ENCODE measurements at places on chromosomes 7 and 10. TPM values are rescaled to one million over a fixed set of nuclear protein-coding genes. Genes with fewer than 3 reads are reported as not detected.
A peak's percentile ranks its signal among the peaks of the same experiment; 100 is the strongest.

The CAV2 gene
- total RNA-seq, result 0.37 TPM

The RHOBTB1 gene
- 21.5 TPM for total RNA-seq

The PPRC1 gene
- total RNA-seq, result 15.4 TPM

The NCF1 gene
- total RNA-seq, result not detected

The TRIM50 gene
- total RNA-seq, result not detected

The MACC1 gene
- total RNA-seq, result 7.2 TPM

The ANKRD26 gene
- total RNA-seq, result 16.8 TPM

- no peaks in the 10 kb centered on the region for H3K27me3 ChIP-seq
- H3K36me3 ChIP-seq, result no peaks in the 10 kb centered on the region
- no peak overlapping the region for H3K27ac ChIP-seq
- no peaks in the 10 kb centered on the region for H3K4me1 ChIP-seq
Measured at GRCh38 chr7:89777499-89777898, 376.8 kb upstream of the STEAP1 start.

GRCh38 chr10:101816376-101816775, 1.9 kb downstream of the OGA start:
- peaks cover 26% of the 10 kb centered on the region for H3K4me1 ChIP-seq
- peaks cover 9% of the 10 kb centered on the region for H3K36me3 ChIP-seq
- peak overlapping the region; percentile 94 for H3K4me3 ChIP-seq
- no peak for DNase-seq
- no peak overlapping the region for H3K27ac ChIP-seq
- no peaks in the 10 kb centered on the region for H3K27me3 ChIP-seq

- H3K4me1 ChIP-seq, result peaks cover 20% of the 10 kb centered on the region
- no peak overlapping the region for H3K4me3 ChIP-seq
- H3K27me3 ChIP-seq, result peaks cover 53% of the 10 kb centered on the region
- H3K36me3 ChIP-seq, result no peaks in the 10 kb centered on the region
Measured at GRCh38 chr10:132039371-132039770, 26.4 kb upstream of the JAKMIP3 start.

GRCh38 chr10:113041841-113042750, 92.0 kb downstream of the TCF7L2 start:
- no peaks in the 10 kb centered on the region for H3K27me3 ChIP-seq
- H3K36me3 ChIP-seq, result no peaks in the 10 kb centered on the region
- H3K27ac ChIP-seq, result no peak overlapping the region
- peaks cover 46% of the 10 kb centered on the region for H3K4me1 ChIP-seq

DNA sequence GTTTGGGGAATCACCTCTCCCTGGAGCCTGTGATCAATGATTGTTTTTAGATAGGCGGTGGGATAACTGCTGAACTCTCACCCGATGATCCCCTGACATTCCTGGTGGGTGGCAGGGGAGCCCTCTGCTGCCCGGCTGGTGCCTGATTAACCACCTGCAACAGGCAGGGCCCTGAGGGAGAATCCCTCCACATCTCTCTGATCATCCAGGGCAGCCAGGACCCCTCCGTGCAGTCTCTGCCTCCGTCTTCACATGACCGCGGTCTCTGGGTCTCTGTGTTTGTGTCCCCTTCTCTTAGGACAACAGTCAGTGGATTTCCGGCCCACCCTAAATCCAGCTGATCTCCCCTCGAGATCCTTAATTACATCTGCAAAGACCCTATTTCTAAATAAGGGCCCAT, 17.4 kb downstream of the CALML5 start:
- H3K27ac ChIP-seq, result no peak overlapping the region
- H3K27me3 ChIP-seq, result no peaks in the 10 kb centered on the region
- DNase-seq, result no peak
- H3K4me3 ChIP-seq, result no peak overlapping the region
- H3K36me3 ChIP-seq, result no peaks in the 10 kb centered on the region

GRCh38 chr10:28587970-28588290, 55.0 kb downstream of the WAC start:
- H3K27me3 ChIP-seq, result no peaks in the 10 kb centered on the region
- H3K36me3 ChIP-seq, result peaks cover 43% of the 10 kb centered on the region
- H3K4me3 ChIP-seq, result no peak overlapping the region
- no peak for DNase-seq

DNA sequence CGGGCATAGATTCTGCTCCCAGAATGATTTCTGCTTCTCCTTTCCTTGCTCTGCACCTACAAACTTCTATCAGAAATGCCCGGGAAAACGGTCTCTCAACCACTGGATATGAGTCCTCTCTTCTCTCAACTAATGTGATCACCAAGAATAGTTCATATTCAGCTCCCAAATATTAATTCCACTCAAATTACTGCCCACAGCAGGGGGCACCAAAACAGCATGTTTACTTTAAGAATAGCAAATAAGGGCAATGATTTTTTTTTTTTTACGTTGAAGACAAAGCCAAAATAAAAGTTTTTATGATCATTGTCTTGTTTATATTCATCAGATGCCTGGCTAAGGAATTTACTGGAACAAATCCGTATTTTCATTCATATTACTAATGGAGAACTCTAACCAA, 94.9 kb upstream of the PRSS1 start:
- H3K27me3 ChIP-seq, result no peaks in the 10 kb centered on the region
- H3K4me1 ChIP-seq, result peaks cover 4% of the 10 kb centered on the region

DNA sequence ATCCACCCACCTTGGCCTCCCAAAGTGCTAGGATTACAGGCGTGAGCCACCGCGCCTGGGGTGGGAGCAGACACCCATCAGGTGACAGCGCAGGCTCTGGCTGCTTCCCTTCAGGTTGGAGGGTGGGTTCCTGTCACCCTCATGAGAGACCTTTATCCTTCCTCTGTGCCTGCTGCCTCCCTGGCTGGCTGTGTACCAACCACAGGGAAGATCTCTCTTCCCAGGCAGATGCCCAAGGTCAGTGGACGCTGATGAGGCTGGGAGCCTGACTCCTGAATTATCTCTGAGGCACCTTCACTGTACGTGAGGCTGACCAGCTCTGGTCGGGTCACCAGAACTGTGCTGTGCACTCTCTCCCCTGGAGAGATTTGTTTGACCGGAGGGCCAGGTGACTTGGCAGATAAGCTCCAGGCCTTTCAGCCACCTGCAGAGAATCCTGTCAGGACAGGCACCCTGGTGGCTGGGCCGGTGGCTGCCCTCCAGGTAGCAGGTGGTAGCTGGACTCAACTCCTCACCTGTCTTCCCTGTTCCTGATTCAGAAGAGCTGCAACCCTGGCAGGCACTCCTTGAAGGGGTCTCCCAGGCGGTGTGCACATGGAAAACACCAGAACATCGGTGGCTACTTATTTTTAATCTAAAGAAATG, 251.9 kb downstream of the GLRX3 start:
- H3K36me3 ChIP-seq, result no peaks in the 10 kb centered on the region
- H3K4me1 ChIP-seq, result no peaks in the 10 kb centered on the region
- no peak overlapping the region for H3K27ac ChIP-seq
- DNase-seq, result no peak
- no peaks in the 10 kb centered on the region for H3K27me3 ChIP-seq
- no peak overlapping the region for H3K4me3 ChIP-seq

- H3K4me1 ChIP-seq, result peaks cover 10% of the 10 kb centered on the region
- no peaks in the 10 kb centered on the region for H3K36me3 ChIP-seq
- no peaks in the 10 kb centered on the region for H3K27me3 ChIP-seq
- H3K27ac ChIP-seq, result peak overlapping the region; percentile 71
Measured at GRCh38 chr10:72219235-72219814, 3.2 kb upstream of the ASCC1 start.

DNA sequence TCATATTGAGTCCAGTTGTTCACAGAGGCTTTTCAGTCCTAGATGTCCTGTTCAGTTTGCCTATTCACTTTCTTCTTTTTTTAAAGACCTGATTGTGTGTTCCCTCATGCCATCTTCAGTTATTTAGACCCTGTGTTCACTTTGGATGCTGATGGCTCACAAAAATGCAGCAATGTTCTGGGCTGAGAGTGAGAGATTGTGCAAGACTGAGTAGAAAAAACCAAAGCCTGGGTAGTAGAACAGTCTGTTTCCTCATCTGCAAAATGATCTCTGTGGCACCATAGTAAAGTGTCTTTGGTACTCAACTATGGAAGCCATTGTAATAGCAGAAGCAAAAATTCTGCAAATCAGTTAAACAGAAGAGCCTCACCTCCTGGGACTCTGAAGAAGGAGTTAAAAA, 43.2 kb downstream of the AKR1B1 start:
- H3K27me3 ChIP-seq, result no peaks in the 10 kb centered on the region
- no peak overlapping the region for H3K27ac ChIP-seq
- no peaks in the 10 kb centered on the region for H3K36me3 ChIP-seq
- H3K4me3 ChIP-seq, result no peak overlapping the region
- H3K4me1 ChIP-seq, result no peaks in the 10 kb centered on the region
- DNase-seq, result no peak

DNA sequence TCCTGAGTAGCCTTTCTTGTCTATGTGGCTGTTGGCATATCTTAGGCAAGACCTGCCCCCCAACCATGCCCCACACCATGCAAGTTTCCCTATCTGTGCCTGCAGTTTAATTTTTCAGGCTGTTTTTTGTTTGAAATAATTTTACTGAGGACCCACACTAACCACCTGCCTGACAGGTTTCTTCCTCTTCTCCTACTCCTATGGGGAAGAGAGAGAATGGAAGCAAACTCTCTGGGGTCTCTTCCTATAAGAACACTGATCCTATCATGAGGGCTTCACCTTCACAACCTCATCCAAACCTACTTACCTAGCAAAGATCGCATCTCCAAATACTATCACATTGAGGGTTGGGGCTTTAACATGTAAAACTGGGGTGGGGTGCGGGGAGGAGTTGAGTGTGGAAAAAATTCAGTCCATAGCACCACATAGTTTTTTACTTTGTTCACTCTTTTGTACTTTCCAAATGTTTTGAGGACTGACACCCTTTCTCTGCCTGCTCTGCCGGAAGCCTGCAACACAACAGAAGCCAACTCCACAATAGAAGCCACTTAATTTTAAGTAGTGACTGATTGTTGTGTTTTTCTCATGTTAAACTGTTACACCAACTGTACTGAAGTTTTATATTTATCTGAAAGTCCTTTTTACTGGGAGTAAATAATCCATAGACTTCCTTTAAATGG, 67.2 kb upstream of the CSTF2T start:
- H3K27ac ChIP-seq, result no peak overlapping the region
- H3K36me3 ChIP-seq, result no peaks in the 10 kb centered on the region

DNA sequence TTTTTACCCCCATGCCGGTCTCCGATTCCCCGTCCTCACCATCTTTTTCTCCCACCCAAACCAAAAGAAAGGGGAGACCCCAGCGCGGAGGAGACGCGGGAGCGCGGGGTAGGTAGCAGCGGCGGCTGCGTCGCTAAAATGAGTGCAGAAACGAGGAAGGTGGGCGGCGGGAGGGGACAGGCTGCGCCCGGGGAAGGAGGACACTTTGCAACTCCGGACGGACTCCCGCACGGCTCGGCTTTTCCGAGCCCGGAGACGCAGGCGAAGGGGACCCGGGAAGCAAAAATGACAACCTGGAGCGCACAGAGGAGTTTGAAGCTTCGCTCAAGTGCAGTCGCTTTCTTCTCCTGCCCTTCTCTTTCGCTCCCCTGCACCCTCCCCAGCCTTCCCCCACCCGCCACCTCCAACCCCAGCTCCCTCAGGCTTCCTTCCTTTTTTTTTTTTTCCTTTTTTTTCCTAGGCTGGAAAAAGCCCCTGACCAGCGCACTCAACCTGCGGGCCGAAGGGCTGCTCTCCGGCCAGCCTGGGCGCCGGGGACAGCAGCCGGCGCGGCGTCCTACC, 453 bp downstream of the SFMBT2 start:
- H3K4me3 ChIP-seq, result peak overlapping the region; percentile 68
- H3K4me1 ChIP-seq, result peaks cover 24% of the 10 kb centered on the region
- H3K27me3 ChIP-seq, result peaks cover 93% of the 10 kb centered on the region
- DNase-seq, result peak; percentile 67

DNA sequence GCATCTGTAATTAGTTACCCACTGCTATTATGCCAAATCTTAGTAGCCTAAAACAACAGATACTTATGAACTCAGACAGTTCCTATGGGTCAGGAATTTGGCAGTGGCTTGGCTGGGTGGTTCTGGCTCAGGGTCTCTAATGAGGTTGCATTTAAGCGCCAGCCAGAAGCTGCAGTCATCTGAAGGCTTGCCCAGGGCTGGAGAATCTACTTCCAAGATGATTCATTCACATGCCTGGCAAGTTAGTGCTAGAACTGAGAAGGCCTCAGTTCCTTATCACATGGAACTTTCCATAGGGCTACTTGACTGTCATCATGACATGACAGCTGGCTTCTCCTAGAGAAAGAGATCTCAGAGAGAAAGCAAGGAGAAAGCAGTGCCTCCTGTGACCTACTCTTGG, 121.3 kb downstream of the AVL9 start:
- DNase-seq, result no peak
- no peak overlapping the region for H3K27ac ChIP-seq
- H3K4me3 ChIP-seq, result no peak overlapping the region
- H3K27me3 ChIP-seq, result no peaks in the 10 kb centered on the region
- H3K4me1 ChIP-seq, result no peaks in the 10 kb centered on the region
- H3K36me3 ChIP-seq, result no peaks in the 10 kb centered on the region

DNA sequence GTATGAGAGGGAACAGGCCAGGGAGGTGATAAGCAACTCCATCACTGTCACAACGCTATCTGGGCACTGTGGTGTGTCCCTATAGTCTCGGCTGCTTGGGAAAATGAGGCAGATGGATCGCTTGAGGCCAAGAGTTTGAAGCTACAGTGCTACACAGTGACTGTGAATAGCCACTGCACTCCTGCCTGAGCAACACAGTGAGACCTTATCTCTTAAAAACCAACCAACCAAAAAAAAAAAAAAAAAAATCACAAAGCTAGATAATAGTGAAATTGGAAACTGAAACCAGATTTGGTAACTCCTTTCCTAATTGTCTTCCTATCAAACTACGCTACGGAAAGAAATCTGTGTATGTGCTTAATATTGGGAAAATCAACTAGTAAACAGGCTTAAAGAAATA, 14.1 kb downstream of the MICU1 start:
- H3K4me1 ChIP-seq, result no peaks in the 10 kb centered on the region
- H3K27ac ChIP-seq, result no peak overlapping the region
- H3K27me3 ChIP-seq, result no peaks in the 10 kb centered on the region
- H3K4me3 ChIP-seq, result no peak overlapping the region
- H3K36me3 ChIP-seq, result no peaks in the 10 kb centered on the region

- H3K27me3 ChIP-seq, result no peaks in the 10 kb centered on the region
- no peak overlapping the region for H3K4me3 ChIP-seq
- peaks cover 2% of the 10 kb centered on the region for H3K4me1 ChIP-seq
- H3K36me3 ChIP-seq, result no peaks in the 10 kb centered on the region
- H3K27ac ChIP-seq, result no peak overlapping the region
Measured at GRCh38 chr7:134021836-134022235, 105.3 kb upstream of the LRGUK start.

DNA sequence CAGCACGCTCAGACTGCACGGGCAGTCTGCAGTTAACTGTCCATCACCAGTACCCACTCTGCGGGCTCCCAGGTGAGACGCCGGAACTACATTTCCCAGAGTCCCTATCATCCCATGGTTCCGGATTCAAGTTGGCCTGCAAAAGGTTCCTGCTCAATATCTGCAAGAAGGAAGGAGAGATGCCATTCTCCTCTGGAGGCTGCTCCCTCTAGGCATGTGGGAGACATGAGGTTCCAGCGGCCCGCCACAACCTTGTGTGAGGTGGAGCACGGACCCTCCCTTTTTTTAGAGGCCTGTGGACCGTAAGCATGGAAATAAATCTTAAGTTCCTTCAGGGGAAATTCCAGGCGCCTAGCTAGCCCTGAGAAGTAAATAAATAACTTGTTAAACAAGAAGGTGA, 29.7 kb downstream of the NUP42 start:
- no peak overlapping the region for H3K4me3 ChIP-seq
- H3K27ac ChIP-seq, result no peak overlapping the region
- H3K4me1 ChIP-seq, result no peaks in the 10 kb centered on the region

- H3K27ac ChIP-seq, result no peak overlapping the region
- DNase-seq, result no peak
- H3K4me1 ChIP-seq, result no peaks in the 10 kb centered on the region
- no peaks in the 10 kb centered on the region for H3K36me3 ChIP-seq
- no peaks in the 10 kb centered on the region for H3K27me3 ChIP-seq
- no peak overlapping the region for H3K4me3 ChIP-seq
Measured at GRCh38 chr10:132097609-132098377, 32.0 kb downstream of the JAKMIP3 start.

All from neural progenitor cell (in vitro differentiated cells).